Amniotic epithelial cell (primary cell): ENCODE measurements at places on chromosomes 12 and 14.

DNA sequence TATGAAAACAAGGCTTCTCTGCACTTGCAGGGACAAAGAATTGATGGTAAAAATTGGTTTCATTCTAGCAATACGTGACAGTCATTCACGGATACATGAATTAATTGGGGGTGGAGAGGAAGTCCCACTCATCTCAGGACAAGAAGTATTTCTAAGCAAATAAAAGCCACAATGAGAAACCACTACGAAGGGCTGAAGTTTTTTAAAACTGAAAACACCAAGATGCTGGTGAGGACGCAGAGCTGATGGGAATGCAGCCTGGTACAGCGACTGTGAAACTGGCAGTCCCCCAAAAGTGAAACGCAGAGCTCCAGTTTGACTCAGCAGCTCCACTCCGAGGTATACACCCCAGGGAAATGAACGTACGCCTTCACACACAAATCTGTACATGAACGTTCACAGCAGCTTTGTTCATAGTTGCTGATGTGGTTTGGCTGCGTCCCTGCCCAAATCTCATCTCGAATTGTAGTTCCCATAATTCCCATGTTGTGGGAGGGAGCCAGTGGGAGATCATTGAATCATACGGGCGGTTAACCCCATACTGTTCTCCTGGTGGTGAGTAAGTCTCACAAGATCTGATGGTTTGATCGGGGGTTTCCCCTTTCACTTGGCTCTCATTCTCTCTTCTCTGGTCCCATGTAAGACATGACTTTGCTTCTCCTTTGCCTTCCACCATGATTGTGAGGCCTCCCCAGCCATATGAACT lies 89.0 kb downstream of the SCARB1 start:
- peak; percentile 98 for DNase-seq

- DNase-seq, result peak; percentile 68
Observed at GRCh38 chr14:86038387-86039042, 508.6 kb downstream of the FLRT2 start.

DNA sequence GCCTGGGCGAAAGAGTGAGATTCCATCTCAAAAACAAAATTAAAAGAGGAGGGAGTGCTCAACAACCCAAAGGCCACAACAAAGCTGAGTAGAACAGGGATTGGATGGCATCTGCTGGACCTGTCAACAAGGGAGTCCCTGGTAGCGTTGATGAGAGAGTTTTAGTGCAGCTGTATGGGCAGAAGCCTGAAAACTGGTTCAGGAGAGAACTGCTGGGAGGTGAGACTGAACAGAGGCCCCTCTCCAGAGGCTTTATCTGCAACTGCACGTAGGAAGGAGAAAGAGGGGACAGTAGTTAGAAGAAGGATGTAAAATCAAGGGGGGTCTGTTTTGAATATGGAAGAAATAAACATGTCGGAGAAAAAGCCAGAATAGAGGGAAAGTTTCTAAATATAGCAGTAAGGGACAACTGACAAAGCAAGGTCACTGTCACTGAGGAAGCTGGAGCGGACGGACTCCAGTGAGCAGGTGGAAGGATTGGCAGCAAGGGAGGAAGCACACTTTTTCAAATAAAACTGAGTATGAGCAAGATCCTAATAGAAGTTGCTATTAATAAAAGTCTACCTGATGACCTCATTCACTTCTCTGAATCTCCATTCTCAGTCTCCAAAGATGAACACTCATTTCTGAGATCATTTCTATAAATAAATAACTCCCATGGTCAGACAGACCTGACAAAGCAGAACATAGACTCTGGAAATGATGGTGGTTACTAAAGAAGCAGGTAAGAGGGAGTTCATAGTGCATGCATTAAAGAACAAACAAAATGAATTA lies 11.8 kb upstream of the ATF1 start:
- DNase-seq, result peak; percentile 30

DNA sequence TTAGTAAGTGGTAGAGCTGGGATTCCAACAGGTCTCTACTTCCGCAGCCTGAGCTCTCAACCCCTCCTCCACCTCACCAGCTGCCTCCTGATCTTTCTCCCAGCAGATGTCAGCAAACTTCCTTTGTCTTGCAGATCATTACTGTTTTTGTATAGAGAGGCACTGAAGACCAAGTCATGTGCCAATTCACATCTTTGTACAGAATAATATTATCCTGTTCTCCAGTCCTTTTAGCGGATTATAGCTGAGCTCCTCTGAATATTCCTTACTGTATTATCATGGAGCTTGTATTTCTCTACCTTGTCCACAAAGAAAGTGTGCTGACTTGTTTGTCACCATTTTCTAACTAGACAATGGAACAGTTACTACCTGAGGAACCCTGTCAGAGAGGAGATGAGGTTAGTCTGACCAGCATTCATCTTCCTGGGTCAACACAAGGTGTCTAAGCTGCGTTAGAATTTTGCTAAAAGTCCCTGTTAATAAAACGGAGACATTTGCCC lies 142.3 kb upstream of the ARHGAP5 start:
- peak; percentile 85 for DNase-seq

- no peak for DNase-seq
Observed at GRCh38 chr12:65858831-65859230, 34.5 kb downstream of the HMGA2 start.

- no peak for DNase-seq
Observed at GRCh38 chr12:30047516-30048254, 263.9 kb upstream of the TMTC1 start.

- DNase-seq, result peak; percentile 59
Observed at GRCh38 chr14:74459289-74459946, 33.4 kb upstream of the SYNDIG1L start.

DNA sequence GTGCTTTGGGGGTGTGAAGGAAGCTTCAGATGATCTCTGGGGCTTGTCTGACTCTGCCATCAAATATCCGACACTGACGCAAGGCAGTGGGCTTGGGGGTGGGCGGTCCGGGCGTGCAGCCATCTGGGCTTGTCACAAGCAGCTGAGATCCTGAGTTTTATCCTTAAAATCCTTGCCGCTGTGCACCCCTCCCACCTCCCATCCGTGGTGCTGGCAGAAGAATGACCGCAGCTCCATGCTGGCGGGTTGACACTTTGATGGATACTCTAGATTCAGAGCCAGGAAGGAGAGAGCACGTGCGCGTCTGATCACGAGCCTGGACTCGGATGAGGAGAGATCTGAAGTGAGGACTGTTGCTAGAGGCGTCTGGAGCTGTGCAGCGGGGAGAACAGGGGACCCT lies 3.0 kb downstream of the ZFYVE21 start:
- peak; percentile 84 for DNase-seq

DNA sequence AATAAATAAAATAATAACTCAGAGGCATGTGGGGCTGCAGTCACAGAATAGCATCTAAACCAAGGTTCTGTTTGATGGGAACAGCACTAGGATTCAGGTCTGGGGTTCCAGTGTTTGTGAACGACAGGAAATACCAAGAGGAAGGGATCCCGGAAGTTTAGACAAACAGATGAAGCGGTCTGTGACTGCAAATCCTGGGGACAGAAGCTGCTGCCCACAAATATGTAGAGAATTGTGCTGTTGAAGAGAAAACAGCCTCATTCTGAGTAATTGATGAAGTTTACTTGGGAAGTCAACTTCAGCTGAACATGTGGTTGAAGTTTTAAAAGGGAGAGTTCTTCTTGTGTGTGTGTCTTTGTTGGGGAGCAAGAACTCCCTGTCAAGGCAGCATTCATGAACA lies 98.4 kb upstream of the TBX5 start:
- DNase-seq, result no peak

GRCh38 chr14:57009585-57010515 lies 199.6 kb upstream of the OTX2 start:
- DNase-seq, result no peak

- DNase-seq, result no peak
Observed at GRCh38 chr12:88267630-88268029, 125.5 kb downstream of the TMTC3 start.

GRCh38 chr12:85310025-85310424 lies 30.0 kb downstream of the ALX1 start:
- DNase-seq, result no peak

DNA sequence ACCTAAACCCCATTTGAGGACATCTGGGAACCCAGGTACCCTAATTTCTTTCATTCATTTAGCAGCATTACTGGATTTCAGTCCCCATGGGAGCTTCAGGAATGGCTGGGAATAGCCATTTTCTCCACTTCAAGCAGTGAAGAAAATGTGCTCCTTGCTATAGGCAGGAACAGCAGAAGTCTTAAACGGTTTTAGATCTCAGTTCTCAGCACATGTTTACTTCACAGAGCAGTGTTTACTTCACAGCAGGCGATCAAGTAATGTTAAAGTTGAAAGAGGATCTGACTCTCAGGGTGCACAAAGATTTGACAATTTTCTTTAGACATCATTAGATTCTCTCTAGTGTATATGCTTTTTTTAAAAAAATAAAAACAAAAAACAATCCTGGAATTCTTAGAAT lies 109.3 kb downstream of the TBC1D30 start:
- no peak for DNase-seq

DNA sequence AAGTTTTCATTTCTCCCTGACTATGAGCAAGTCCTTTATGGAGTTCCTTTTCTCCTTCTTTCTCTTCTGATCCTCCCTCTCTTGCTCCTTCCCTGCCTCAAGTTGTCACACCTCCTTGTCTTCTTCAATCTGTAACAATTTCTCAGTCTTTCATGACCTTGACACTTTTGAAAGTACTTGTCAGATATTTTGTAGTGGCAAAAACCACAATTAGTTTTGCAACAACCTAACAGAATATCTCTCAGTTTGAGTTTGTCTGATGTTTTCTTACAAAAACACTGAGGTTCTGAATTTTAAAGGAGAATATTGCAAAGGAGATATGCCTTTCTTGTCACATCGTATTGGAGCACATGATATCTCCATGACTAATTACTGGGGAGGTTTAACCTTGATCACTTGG lies 4.1 kb upstream of the CRADD start:
- DNase-seq, result peak; percentile 7

GRCh38 chr14:95327558-95328374 lies 8.1 kb upstream of the CLMN start:
- DNase-seq, result no peak

DNA sequence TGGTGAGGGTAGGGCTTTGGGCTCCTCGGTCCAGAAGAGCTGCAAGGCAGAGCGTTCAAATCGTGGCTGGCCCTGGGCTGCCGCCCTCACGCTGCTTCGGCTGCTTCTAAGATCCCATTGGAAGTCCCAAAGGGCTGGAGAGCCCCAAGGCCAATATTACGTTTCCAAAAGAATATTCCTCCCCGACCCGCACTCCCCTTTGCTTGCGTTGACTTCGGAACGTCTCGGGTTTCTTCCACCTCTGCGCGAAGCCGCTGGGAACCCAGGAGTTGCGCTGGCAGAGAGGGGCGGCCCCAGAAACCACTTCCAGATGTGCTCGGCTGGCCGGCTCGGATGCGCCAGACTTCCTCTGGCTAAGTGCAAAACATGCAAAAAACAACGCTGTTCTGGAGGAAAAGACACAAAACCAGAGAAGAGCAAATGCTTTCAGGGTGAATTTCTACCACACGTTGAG lies at the start of gene GLT8D2:
Gene GLT8D2, minus strand, starts transcription at position 285 of the 454 bp plus-strand sequence. CDS start 30,539 bp downstream, outside the sequence.
- peak; percentile 56 for DNase-seq

DNA sequence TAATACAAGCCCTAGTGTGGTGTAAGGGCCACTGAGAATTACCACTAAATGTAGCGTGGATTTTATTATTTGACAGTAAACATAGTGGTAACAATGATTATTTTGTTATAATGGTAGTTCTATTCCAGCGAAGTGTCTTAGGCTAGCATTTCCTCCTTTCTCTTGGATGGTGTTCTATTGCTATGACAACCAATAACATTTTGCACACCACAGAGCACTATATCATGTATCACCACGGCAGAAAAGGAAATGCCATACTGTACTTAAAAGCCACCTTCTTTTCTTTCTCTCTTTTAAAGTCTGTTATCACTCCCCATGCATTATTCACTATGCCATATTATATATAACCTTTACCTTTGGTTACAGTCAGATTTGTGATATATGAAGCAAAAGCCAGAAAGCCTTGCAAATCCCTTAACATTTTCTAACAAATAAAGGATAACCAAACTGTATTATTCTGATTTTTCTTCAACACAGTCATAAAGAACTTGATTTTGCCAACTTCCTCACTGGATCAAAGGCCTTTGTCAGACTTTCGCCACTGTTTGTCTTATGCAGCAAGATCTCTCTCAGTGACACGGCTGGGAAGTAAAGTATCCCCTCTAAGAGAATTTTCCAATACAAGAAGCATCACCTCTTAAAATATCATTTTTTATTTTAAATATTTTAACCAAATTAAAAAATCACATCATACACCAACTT lies 195.8 kb downstream of the FOXN3 start:
- DNase-seq, result peak; percentile 56

GRCh38 chr14:79028281-79028680 lies 858.1 kb downstream of the NRXN3 start:
- DNase-seq, result peak; percentile 25

GRCh38 chr14:76717508-76718290 lies 43.6 kb upstream of the VASH1 start:
- DNase-seq, result no peak

DNA sequence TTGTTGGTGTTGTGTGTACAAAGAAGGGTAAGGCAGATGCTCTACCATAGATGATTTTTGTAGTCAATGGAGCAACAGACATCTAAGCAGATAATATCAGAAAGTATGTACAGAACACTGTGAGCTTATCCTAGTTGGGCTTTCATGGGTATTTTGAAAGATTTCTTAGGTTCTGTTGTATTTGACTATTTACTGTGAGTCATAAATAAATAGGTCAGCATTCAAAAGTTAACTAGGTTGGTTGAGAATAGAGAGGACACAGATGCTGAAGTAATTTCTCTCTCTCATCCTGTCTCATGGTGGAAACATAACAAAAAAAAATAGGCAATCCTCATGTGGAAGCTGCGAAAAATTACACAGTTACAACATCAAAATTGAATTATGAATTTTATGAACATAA lies 413.5 kb downstream of the CCDC91 start:
- DNase-seq, result peak; percentile 64

- no peak for DNase-seq
Observed at GRCh38 chr12:52202361-52203078, 10.7 kb upstream of the KRT80 start.

- peak; percentile 34 for DNase-seq
Observed at GRCh38 chr12:108975024-108975593, 45.8 kb downstream of the SVOP start.

DNA sequence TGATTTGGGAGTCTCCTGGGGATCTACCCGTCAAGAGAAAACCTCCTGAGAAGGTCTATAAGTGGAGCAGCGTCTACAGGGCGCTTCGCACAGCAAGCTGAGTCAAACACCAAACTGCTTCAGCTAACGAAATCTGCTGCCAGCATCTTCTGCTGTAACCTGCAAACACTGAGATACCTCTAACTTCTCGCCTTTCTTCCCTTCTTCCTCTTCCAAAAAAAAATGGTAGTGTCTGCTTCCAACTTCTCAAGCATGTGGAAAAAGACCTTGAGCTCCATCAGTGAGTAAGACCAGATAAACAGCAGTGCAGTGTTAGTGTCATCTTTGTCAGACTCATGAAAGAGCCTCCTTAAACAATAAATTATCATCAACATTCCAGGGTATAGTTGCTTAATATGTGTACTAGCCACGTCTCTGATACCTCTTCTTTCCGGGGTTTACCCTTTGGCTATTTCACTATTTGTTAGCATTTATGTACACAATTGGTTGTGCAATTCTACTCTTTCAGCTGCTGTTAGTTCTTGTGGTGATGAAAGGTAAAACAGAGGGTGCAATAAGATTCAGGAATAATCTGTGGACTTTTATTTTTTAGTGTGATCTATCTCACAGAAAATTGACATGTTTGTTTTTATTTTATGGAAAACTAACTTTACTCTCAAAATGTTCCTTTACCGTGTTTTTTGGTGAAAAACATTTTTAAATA lies 81.6 kb downstream of the LLPH start:
- DNase-seq, result peak; percentile 97
